ENCODE measurements at places on chromosomes 12 and 14.

DNA sequence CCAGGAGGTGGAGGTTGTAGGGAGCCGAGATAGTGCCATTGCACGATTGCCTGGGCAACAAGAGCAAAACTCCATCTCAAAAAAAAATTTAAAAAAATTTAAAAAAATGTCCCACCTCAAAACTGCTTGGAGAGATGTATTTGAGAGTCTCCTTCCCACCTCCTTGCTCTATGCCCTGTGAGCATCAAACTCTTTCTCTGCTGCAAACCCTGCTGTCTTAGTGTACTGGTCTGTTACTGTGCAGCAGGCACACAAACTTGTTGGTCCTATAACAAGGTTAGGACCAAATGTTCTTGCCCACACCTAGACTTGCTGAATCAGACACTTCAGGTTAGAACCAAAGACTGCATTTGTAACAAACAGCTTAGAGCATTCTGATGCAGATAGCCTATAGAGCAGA is 153.5 kb upstream of the FUT8 start:
- no peak for DNase-seq

GRCh38 chr14:93073910-93074769 is 41.6 kb downstream of the ITPK1 start:
- DNase-seq = peak; percentile 67

- peak; percentile 96 for DNase-seq
Measured at GRCh38 chr12:51371295-51371953, 19.8 kb downstream of the GALNT6 start.

DNA sequence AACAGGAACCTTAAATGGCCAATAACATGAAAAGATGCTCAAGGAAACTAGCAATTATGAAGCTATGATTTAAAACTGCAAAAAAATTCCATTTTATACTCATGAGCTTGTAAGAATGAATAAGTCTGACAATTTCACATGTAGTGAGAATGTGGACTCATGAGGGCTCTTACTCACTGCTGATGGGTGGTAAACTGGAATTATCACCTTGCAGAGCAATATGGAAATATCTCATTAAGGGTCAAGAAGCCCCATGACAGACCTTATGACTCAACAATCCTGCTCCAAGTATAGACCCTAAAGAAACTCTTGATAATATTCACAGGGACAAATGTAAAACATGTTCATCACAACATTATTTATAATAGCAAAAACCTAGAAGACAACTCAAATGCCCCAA is 23.5 kb upstream of the SMAGP start:
- DNase-seq = no peak

DNA sequence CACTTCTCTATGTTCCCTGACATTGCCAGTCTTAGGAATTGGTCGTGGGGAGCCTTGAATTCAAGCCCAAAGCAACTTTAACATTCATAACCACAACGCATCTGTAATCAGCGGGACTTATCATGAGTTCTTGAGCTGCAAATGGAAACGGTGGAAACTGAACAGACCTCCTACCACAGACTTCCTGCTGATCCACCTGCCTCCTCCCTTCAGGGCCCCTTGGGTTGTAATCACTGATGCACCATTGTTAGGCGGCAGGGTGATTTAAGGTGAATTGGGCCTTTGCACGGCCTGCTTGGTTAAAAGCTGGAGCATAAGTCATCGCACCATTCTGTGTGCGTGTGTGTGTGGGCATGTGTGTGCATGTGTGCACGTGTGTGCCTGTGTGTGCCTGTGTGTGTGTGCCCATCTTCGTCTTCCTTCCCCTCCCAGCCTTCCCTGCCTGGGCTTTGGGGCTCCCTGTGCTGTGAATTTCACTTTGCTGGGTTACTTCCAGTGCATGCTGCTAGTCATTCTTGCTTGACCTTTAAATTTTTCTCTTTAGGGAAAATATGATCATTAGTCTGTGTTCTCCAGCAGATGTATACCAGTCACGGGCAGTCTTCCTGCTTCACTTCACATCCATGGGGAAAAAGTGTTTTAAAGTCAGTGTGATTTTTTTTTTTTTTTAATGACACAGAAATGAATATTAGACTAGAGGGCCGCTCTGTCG is 29.1 kb downstream of the CHST11 start:
- no peak for DNase-seq

DNA sequence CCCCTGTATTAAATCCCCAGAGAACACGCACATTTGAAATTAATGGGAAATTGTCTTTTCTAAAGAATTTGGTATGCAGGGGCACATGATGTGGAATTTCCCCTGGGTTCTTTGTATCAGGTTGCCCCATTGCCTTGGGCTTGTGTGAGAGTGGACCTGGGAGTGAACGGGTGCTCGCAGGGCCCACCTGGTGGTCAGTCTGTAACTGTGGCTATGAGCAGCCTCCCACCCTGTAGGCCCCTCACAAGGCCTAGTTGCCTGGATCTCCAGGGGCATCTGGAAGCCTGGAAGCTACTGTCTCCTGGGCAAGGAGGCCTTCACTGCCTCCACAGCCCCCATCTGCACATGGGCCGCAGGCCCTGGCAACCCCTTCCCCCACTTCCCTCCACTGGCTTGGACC is 96.7 kb downstream of the SLC25A47 start:
- DNase-seq = no peak

- DNase-seq = no peak
Measured at GRCh38 chr12:52910248-52910883, 5.5 kb upstream of the KRT8 start.

- DNase-seq = no peak
Measured at GRCh38 chr12:117072736-117073490, 26.3 kb downstream of the TESC start.

GRCh38 chr12:6072302-6072752 is 52.1 kb downstream of the VWF start:
- DNase-seq = peak; percentile 95

DNA sequence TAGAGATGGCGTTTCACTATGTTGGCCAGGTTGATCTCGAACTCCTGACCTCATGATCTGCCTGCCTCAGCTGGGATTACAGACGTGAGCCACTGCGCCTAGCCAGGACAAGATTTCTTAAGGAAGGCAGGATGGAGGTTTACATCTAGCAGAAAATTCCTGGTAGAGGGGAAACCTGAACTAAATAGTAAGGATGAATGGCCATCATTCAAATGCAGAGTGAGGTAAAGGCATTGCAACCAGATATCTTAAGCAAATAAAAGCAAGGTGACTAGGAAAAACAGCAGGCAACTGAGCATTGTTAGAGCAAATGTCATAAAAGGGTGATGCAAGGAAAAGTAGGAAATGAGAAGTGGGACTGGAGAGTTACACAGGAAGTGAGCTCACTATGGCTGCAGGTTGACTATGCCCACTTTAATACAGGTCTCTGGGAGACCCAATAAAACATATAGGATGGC is 133.0 kb downstream of the SOX5 start:
- no peak for DNase-seq

GRCh38 chr14:20632831-20633691 is 8.4 kb downstream of the OR6S1 start:
- peak; percentile 95 for DNase-seq

DNA sequence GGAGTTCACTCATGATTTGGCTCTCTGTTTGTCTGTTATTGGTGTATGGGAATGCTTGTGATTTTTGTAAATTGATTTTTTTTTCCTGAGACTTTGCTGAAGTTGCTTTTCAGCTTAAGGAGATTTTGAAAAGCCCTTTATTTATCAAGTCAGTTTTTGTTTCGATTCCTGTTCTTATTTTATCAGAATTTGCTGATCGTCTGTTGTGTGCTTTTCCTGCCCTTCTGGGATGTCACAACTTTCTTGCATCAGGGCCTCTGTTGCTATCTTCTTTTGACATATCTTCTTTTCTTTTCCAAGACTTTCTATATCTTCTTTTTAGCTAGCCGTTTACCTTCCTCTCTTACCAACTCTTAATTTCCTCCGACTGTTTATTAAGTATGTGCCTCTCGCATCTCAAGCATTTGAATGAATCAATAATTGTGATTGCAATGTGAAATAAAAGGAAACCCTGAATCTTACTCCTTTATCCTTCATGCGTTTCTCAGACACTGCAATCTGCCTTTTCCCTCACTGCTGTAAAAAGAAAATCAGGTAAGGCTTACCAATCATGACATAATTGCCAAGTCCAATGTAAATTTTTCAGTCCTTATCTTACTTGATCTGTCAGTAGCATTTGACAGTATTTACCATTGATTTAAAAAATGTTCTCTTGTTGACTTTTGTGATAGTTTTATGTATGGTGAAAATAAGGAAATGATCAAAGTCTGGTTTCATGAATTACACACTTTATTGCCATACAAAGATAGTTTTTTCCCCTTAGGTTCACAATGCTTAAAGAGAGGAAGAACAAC is 53.0 kb downstream of the ETNK1 start:
- DNase-seq = no peak

DNA sequence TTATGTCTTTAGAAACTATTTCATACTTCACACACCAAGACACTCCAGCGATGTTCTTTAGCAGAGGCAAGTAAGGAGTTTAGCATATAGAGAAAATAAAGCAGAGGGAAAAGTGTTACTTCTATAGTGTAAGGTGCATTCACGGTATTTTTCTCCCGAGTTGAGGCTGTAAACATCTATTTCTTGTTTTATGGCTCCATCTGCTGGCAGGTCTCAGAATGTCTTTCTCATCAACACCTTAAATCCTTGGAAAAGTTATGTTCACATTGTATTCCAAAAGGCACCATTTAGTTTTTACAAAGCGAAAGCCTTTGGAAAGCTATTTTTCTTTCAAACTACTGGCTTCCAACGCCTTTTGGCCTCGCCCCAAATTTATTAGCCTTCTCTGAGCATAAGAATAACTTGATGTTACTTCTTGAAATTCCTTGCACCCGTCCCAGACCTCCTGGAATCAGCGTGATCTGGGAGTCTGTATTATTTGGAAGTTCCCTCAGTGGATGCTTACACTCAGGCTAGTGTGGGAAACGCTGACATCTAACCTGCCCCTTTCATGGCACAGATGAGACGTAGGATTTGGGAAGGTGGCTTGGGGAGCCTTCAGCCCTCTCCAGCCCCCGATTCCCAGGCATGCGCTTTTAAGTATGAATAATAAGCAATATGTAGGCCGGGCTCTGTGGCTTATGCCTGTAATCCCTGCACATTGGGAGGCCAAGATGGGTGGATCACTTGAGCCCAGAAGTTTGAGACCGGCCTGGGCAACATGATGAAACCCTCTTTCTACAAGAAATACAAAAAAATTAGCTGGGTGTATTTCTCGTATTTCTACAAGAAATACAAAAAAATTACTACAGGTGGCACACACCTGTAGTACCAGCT is 1.9 kb upstream of the PIWIL1 start:
- peak; percentile 57 for DNase-seq

DNA sequence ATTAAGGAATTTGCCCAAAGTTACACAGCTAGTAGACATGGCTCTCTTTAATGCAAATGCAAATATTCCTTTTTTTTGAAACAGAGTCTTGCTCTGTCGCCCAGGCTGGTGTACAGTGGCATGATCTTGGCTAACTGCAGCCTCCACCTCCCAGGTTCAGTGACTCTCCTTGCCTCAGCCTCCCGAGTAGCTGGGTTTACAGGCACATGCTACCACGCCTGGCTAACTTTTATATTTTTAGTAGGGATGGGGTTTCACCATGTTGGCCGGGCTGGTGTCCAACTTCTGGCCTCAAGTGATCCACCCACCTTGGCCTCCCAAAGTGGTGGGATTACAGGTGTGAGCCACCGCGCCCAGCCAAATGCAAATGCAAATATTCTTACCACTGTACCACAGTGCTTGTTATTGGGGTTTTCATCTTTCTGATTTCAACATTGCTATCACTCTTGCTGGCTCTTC is 24.5 kb upstream of the HIGD1C start:
- no peak for DNase-seq

- DNase-seq = no peak
Measured at GRCh38 chr14:86954623-86955022, 1038.4 kb downstream of the GALC start.

- DNase-seq = peak; percentile 62
Measured at GRCh38 chr14:23153851-23154796, 29.3 kb downstream of the SLC7A8 start.

DNA sequence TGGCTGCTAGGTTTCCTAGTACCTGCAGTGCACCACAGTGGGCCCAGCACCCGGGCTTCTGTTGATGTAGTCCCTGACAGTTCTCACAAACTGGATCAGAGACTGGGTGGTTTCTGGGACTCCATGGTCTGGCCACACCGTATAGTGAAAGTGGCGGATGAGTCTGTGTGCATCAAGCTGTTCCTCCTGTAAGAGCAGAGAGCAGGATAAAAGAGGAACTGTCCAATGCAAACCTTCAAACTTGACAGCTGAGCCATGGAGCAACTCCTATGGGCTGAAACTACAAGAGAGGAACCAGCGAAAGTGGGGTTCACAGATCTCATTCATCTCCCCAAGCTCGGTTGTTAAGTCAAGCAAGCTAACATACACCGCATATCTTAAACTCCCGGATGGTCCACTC is 102.8 kb downstream of the PTPRB start:
- no peak for DNase-seq

DNA sequence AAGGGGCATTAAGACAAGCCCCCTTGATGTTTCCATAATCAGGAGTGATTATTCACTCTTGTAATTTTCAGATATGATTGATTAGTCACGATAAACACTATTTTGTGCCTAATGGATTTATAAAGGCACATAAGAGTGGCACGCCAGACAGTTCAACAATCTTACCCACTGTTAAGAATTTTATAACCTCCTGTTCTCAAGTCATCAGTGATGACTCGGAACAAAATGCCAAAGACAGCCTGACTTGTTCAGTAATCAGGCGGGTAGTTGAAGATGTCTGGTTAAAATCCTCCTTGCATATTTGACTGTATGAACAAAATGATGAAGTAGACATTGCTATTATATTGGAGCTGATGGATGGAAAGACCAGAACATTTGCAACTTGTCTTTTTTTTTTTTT is 212.1 kb upstream of the RMST start:
- no peak for DNase-seq

DNA sequence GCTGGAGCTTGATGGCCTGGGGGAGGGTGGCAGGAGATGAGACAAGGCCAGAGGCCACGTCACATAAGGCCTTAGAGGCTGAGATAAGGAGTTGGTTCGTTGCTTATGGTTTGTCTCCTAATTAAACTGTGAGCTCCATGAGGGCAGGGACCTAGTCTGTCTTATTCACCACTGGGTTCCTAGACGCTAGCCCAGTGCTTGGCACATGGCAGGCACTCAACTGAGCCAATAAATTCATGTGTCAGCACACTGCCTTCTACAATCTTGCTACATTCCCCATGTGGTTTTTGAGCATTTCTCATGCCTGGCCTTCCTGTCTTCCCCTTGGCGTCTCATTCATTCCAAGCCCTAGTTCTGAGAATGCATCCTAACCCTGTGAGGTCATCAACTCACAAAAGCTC is 92.5 kb upstream of the MED13L start:
- peak; percentile 93 for DNase-seq

- peak; percentile 6 for DNase-seq
Measured at GRCh38 chr12:94429633-94430032, 30.0 kb downstream of the CEP83 start.

DNA sequence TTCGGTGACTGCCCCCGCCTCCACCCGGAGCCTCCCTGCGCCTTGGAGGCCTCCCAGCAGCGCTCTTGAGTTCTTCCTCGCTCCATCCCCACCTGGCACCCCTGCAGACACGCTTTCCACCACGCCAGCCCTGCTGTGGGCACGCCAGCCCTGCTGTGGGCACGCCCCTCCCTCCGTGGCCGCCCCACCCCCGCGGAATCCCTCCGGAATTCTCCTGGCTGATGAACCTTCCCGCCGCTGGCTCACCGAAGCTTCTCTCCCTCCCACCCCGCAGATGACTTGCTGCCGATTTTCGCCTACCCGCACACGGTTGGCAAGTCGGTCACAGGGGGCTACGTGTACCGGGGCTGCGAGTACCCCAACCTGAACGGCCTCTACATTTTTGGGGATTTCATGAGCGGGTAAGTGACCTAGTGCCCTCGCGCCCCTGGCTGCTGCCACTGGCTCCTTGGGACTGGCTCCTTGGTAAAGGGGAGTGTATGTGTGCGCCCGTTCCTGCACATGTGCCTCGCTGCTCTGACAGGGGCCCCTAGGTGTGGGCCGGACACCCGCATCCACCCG is 15.2 kb downstream of the HHIPL1 start:
- DNase-seq = no peak
